ENCODE measurements at places on chromosomes 3 and 15.

GRCh38 chr15:65338366-65338765 is 33.9 kb downstream of the RNU5B-1 start:
- DNase-seq, result no peak

DNA sequence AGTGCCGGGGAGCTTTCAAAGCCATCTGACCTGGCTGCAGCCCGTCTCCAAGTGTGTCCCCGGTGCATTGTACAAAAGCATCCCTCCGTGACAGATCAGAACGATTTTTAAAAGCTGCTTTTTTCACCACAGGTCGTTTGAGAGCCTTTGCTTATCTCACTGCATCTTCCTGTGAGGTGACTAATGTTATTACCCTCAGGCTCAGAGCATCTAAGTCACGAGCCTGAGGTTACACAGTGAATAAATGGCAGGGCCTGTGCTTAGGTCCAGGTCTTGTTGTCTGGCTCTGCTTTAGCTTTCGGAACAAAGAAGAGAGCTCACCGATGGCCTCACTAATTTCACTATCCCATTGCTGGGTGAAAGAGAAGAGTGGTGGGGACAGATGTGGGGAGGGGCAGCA is 83.3 kb downstream of the SEC22A start:
- no peak for DNase-seq

DNA sequence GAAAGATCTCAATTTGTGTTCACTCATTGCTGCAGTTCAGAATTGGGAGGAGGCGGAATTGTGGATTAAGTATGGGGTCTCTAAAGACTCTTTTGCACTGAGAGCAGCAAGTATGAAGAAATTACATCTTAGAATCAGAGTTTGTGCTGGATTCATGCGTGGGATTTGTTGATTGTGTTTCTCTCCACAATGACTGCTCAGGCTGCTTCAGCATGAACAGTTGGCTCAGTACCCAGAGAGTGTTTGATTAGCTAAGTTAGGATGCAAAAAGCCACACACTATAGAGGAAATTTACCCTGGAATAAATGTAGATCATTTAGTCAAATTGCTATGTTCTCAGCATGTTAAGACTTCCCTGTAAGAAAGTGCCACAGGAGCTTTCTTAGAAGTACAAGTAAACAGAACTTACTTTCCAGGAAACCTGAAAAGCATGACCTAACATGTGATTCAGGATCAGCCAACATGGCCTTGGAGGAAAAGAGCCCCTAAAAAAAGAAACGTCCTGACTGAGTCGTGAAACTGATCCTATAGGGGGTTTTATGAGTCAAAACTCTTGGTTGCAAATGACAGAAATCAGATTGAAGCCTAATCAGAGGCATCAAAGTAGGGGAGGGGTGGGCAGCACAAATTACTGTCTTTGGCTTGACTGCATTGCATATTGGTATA is 32.6 kb downstream of the HHLA2 start:
- DNase-seq, result no peak

GRCh38 chr3:20668411-20668810 is 482.4 kb upstream of the SGO1 start:
- DNase-seq, result no peak

DNA sequence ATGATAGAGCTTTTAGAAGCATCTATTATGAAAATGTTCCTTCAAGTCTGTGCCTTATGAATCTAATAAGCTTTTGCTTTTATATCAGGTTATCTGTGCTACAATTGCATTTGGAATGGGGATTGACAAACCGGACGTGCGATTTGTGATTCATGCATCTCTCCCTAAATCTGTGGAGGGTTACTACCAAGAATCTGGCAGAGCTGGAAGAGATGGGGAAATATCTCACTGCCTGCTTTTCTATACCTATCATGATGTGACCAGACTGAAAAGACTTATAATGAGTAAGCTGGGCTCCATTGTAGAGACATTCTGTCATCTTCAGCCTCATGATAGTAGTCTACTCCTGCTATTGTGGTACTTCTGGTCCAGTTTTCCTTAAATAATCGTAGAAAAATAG is 73.4 kb downstream of the BLM start:
- no peak for DNase-seq

- no peak for DNase-seq
Measured at GRCh38 chr3:29914861-29915524, 634.1 kb downstream of the RBMS3 start.

DNA sequence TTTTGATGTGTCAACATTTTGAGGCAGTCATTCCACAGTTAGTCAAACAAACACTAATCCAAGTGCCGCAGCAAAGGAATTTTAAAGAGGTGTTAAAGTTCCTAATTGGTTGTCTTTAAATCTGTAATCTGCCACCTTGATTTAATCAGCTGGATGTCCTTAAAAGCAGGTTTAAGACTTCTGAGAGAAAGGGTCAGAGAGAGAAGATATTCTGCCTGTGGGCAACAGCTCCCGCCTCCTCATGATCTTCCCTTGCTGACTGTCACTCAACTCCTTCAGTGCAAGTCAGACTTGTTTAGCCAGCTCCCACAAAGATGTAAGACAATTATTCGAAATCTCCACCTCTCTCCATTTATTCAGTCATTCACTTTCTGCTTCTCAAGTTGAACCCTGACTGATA is 92.6 kb upstream of the MYRIP start:
- DNase-seq, result no peak

- DNase-seq, result no peak
Measured at GRCh38 chr3:186079925-186080324, 29.0 kb downstream of the ETV5 start.

- no peak for DNase-seq
Measured at GRCh38 chr3:134236505-134237170, 14.0 kb downstream of the RYK start.

DNA sequence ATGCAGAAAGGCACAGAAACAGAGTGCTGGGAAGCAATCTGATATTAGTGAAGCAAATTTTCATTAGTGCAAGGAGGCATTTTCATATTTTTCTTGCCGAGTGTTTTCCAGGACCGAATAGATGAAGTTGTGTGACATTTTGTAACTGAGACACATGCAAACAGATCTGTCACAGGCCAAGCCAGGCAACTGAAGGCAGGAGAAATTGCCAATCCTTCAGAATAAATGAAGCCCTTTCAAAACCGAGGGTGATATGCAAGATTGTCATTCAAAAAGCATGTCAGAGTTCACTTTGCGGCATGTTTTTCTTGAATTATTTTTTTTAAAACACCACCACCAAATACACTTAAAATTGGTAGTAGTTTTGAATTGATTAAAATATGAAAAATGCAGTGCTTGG is 6.2 kb downstream of the LMOD3 start:
- DNase-seq, result no peak

DNA sequence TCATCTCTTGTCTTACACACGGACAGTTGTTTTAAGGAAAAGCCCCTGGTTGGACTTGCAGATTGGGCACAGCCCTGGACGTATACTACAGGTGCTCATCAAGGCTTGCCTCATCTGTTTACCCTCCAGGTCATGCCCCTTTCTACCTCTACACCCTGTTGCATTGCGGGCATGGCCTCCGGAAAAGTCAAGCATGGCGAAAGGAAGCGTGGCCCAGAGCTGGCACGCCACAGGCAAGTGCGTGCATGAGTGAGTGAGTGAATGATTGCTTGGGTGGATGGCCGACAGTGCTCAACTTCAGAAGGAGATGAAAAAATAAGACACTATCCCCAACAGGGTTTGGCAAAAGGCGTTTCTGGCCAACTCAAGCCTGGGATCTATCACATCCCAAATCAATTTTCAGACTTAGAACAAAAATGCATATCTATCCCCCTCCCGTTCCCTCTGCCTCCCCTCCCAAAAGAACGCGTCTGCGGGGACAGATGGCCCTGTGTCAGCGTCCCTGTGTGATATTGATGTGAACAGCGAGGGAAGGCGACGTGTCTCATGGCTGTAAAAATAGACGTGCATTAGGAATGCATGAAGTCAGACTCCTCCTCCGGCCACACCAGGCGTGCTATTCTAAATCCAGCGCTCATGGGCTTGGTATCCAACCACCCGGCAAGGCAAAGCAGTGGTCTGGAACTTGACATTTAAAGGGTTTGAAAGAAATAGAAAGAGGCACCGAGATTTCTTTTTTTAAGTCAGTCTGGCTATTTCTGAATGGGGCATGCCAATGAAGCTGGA is 96.0 kb downstream of the RPLP1 start:
- DNase-seq, result no peak

All from CMK (cell line).